Astrocyte (in vitro differentiated cells and primary cell): ENCODE measurements at places on chromosomes 4 and X. TPM values are rescaled to one million over a fixed set of nuclear protein-coding genes. Genes with fewer than 3 reads are reported as not detected.
A peak's percentile ranks its signal among the peaks of the same experiment; 100 is the strongest.

DNA sequence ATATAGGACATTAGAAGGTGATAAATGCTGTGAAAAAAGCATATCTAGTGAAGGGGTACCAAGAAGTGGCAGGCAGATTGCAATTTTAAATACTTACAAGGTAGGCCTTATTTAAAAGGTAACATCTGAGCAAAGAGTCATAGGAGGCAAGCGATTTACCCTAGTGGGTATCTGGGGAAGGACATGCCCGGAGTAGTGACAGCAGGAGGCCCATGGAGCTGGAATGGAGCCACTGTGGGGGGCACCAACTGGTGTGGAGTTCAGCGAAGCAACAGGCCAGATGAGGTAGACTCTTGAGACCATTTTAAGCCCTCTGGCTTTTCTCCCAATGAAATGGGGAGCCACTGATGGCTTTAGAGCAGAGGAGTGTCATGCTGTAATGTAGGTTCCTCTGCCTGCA, 37.3 kb downstream of the SEC24D start:
- DNase-seq, result no peak

DNA sequence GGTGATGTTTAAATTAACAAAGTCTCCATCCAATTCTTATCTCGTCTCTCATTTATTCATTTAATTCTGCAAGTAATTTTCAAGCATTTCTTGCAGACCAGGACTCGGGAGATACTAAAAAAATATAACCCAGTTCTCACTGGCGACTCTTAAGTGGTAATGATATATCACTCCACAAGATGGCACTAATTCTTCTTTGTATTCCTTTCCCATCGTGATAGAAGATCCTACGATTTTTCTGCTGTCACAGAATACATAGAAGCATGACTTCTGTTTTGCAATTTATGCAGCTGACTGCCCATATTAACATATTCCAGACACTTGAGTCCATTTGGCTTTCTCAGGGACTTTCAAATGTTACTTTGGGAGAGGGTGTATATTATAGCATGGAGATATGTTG, 64.0 kb upstream of the FGF13 start:
- DNase-seq, result peak; percentile 25

The STAP1 gene
- not detected in 2 replicates for total RNA-seq

The NAP1L2 gene
- 7.2 and 8.3 TPM in 2 replicates for total RNA-seq

DNA sequence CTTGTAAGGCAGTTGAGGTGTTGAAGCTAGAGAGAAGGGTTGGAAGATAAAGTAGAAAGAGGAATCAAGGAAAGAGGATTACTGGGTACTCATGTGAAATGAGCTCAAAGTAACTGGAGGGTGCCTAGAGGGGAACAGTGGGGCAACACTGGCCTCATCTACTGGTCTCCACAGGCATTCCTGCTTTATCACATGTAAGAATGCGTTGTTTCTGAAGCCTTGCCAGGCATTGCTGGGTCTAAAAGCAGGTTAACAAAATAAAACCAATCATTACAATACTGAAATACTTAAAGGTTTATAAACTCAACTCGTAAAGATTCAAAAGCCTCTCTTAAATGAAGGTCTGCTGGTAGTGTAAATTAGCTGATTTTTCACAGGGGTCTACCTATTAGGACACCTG, 96.0 kb downstream of the FANCB start:
- peak; percentile 13 for DNase-seq

- DNase-seq, result no peak
These were observed 71.7 kb downstream of the NYX start for GRCh38 chrX:41518841-41519220.

DNA sequence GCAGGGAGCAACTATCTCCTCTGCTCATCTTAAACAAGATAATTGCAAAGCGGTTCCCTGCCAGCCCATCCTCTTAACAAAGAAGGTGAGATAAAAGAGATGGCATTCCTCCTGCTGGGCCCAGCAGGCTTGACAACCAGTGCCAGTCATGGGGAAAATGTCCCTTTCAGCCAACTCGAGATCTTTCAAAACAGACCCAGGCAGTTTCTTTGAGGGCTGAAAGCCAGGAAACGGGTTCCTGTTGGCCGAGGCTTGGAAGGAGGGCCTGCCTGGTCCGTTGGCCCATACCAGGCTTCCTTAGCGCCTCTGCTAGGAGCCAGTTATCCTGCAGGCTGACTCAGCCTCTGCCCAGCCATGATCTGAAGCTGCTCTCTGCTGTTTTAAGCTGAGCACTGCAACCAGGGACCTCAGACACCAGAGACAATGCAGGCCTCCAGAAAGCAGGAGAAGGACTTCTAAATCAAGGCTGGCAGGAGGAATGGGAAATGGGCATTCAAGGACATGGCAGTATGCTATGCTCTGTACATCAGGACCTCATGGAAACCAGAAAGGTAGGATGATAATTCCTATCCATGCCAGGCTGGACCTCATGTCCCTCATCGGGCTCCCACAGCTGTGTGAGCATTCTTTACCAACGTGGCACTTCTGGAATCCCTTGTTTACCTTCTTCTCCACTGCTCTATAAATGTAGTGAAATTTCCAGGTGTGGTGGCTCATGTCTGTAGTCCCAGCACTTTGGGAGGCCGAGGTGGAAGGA, 42.4 kb upstream of the SLC2A9 start:
- DNase-seq, result peak; percentile 61

DNA sequence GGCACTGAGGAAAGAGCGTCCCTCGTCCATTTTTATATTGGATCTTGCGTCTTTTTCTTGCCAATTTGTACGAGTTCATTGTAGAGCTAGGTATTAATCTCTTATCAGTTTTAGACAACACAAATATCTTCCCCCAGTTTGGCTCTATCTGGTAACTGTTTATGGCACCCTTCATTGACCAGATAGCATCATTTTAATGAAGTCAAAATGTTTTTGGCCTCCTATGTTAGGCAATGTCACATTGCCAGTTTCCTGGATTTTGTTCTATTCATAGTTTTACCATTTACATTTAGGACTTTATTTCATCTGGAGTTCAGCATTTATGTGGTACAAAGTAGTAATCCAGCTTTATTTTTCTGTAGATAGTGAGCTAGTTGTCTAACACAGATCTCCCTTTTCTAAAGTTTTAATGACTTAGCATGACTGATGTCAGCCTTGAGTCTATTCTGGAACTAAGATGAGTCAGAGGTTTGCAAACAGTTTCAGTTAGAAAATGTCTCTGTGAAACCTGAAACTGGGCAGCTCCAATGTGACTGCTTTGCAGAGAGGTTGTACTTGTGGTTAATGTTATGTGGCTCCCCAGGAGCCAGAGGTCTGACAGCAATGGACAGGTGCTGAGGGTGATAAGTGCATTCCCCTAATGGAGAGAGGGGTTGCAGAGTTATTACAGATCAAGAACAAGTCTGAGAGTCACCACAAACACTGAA, 5.3 kb upstream of the STBD1 start:
- peak; percentile 90 for DNase-seq

DNA sequence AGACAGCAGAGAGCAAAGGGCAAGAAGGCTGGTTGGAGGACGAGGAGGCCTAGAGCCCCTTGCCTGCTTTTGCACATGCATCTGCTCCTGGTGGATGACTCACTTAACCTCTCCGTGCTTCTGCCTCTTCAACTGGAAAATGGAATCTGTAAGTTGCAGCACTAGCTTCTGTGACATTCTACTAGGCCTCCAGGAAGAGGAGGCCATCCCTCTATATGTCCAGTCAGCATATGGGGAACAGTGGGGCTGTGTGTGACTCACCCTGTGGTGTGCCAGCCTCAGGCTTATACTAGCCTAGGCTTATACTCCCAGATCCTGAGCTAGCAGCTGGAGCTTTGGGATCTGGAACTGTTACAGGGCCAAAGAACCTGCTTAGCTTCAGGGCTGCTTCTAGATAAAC, 36.0 kb downstream of the RTL9 start:
- peak; percentile 70 for DNase-seq

The DCX gene
- 0.53 and 2.4 TPM in 2 replicates for total RNA-seq

GRCh38 chrX:147550217-147550616, 361.5 kb upstream of the FMR1 start:
- no peak for DNase-seq

The IBSP gene
- not detected in 2 replicates for total RNA-seq

The TRAM1L1 gene
- 2.3 and 3.1 TPM in 2 replicates for total RNA-seq

The DOK7 gene
- not detected in 2 replicates for total RNA-seq

GRCh38 chr4:53326535-53326934, 39.3 kb downstream of the SCFD2 start:
- DNase-seq, result no peak

DNA sequence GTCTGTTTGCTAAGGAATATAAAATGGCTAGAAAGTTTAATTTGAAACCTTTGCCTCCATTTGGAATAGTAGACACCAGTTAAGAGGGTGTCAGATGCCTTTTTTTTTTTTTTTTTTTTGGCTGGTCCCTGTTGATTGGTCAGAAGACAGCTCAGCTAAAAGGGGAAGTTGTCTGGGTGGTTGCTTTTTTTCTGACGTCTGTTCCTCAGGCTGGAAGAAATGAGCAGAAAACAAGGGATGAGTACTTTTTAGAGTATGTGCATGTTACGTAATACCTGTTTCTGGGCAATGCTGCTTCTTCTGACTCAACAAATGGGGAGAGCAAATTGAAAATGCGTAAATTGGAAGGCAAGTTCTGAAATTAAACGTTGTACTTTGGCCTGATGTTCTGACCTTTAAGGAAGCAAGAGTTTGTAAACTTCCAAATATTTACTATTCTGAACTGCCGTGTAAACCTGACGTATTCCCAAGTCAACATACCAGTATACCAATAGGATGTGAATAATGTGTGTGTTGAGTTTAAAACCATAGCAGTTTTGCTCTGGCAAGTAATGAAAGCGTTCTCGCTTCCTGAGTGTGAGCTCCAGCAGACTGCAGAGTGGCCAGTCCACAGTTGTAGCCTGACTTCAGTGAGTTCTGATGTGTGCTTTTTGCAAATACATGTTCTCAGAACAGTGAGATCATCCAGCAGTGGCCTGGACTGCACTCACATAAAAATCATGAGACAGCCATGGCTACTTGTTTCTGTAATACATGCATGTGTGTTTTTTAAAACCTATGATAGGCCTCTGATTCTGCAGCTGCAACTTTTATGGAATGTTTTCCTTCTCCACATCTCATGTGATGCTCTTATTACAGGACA, 1.7 kb downstream of the SAT1 start:
- DNase-seq, result peak; percentile 81

The TNIP3 gene
- 0.14 TPM in 1 of 2 replicates, not detected in the other for total RNA-seq

DNA sequence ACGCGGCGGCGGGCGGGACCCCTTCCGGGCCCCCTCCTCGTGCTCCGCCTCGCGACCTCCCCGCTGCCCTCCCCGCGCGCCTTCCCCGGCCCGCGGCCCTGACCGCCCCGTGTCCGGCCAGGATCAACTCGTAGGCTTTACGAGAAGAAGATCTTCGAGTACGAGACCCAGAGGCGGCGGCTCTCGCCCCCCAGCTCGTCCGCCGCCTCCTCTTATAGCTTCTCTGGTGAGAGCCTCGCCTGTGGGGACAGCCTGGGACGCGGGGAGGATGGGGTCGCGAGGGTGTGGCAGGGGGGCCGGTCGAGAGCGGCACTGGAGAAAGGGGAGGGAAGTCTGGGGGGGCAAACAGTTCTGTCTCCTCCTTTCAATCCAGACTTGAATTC, 465 bp downstream of the EMD start:
- no peak for DNase-seq

DNA sequence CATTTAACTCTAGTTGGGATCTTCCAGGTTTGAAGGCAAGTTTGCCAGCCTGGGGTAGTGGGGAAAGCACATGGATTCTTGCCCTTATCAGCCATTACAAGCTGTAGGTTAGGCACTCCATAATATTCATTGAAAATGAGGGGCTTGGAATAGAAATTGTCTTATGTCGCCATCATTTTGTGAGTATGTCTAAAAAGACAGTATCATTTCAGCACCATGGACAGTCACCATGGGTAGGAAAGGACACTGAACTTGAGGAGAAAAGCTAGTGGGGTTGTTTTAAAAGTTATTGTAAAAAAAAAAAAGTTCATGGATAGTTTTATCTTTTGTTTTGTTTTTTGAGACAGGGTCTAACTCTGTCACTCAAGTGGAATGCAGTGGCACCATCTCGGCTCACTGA, 356.1 kb downstream of the HNRNPD start:
- peak; percentile 3 for DNase-seq

The SMPX gene
- total RNA-seq, result not detected in 2 replicates

DNA sequence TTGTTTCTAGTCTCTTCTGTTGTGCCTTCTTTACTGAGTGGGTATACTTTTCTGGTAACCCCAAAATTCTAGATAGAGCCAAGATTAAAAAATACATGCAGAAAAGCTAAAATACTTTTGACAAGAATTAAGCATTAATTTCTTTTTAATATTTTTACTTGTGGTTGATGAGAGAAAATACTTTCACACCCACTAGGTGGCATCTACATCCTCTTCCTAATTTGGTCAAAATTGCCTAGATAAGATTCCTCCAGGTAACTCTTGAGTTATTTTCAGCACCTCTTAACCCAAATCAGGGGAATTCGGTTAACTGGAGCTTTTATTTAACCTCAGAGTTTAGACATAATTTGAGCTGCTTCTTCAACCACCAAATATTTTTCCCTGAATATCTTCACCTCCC, 28.4 kb upstream of the COX7B2 start:
- peak; percentile 14 for DNase-seq

GRCh38 chrX:10223276-10223675, 66.5 kb downstream of the CLCN4 start:
- DNase-seq, result no peak

DNA sequence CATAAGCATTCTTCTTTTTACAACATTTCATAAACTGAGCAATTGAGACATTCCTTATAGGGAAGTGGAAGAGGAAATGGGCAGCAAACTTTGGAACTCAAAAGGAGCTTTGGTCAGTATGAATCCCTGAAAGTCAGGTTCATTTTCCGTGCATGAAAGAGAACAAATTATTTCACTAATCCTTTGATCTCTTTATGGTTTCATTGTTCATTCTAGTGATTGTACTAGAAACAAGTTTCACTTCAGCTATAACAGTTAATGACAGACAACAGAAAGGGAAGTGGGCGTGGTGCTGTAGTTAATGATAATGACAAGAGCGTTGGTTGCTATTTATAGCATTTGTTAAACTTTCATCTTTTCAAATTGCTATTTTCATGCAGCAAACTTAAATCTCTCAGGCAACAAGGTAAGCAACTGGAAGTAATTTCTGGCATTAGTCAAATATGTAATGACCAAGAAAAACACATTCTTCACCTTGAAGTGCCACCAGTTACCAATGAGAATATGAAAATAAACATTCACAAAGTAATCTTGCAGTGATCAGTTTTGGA, 98.4 kb downstream of the AREG start:
- peak; percentile 43 for DNase-seq

The NKX3-2 gene
- 5.2 and 5.9 TPM in 2 replicates for total RNA-seq

GRCh38 chr4:106366026-106366425, 2.6 kb downstream of the GIMD1 start:
- DNase-seq, result peak; percentile 86

DNA sequence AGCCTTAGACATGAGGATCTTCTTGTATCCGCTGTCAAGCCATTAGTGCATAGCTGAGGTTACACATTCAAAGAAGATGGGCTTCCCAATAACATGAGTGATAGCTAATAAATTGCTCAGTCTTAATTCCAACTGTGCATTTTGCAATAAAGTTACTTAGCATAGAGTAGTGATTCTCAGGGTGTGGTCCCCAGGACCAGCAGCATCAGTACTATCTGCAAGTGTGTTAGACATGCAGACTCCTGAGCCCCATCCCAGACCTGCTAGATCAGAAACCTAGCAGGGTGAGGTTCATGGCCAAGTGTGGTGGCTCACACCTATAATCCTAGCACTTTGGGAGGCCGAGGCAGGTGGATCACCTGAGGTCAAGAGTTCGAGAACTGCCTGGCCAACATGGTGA, 20.1 kb downstream of the ATP10D start:
- DNase-seq, result no peak
